Activated gamma-delta T cell treated with anti-CD3 and anti-CD28 coated beads, Interleukin-2, amount 50 U/mL, for 16 hours (primary cell): ENCODE measurements at places on chromosomes 1 and 21.
A peak's percentile ranks its signal among the peaks of the same experiment; 100 is the strongest.

DNA sequence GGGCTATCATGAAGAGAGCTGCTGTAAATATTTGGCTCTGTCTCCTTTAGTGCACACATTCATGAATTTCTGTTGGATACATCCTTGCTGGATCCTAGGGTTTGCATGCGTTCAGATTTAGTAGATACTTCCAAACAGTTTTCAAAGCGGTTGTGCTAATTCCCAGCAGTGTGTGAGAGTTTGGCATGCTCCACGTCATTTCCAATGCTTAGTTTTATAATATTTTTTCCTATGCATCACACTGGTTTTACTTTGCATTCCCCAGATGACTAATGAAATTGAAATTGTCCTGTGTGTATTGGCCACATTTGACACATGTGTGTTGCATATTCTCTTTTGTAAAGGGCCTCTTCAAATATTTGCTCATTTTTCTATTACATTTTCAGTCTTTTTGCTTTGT, 18.5 kb upstream of the AADACL3 start:
- no peak for DNase-seq

DNA sequence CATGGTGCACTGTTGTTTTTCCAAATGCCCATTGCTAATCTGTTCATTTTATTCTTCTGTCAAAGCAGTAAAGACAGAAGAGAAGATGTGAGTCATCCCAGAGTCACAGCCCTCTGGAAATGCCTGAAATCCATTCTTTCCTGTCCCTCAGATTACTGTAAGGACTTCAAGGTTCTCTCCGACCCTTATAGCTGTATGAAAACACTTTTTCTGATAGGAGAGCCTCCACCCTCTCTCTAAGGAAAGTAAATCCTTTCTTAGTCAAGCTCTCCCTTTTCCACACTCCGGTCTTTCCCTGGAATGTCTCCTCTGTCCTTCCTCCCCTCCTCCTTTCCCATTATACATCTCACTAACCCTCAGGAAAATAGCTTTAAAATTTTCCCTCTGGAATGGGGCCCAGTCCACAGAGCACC, 3.5 kb upstream of the PRDX6 start:
- DNase-seq: no peak

DNA sequence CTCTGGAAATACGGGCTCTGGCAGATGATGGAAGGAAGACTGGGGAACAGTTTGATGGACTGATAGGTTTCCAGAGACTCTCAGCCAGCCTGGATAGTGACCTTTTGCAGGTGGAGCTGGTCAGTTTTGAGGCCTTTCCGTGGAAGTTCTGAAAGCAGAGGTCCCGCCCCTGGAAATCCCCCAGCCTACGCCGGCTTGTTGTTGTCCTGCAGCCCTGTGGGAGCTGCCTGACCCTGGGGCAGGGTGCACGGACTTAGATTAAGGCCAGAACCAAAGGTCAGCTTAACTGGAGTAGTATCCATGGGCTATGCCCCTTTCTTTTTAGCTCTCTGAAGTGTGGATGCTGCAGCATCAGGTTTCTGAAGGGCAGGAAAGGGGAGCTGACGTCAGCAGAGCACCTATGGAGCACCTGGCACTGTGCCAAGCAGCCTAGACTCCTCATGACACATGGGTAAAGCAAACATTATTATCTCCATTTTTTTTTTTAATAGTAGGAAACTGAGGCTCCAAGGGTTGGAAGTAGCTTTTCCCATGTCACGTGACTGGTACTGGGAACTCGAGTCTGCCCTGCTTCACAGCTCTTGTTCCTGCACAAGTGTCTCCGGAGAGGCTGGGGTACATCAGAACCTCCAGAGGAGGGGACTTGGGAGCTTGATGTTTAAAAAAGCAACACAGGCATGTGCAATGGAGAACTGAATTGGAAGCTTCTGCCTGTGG, 38.5 kb downstream of the IER5 start:
- DNase-seq: no peak

GRCh38 chr1:54987919-54988705, 7.7 kb downstream of the TMEM61 start:
- DNase-seq: no peak

DNA sequence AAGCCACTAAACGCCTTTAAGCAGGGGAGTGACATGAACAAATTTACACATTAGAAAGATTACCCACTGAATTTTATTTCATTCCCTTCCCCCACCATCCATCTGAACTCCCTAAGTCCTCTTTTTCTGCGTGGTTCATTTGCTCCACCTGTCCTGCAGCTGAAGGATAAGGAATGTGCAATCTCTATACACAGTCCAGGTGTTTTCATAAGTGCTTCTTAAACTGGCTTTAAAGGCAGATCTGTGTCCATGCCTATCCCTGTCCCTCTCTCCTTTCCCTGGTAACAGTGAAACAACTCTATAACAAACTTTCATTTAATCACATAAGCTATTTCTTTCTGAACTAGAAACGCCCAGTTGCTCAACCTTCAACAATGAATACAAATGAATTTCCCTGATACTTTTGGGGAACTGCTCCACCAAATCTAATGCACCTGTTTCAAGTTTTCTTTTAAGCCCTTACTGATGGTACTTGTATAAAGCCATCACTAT, 8.4 kb downstream of the GSTM3 start:
- no peak for DNase-seq

GRCh38 chr21:46080171-46081021, 17.5 kb upstream of the COL6A2 start:
- no peak for DNase-seq

- DNase-seq: no peak
Observed at GRCh38 chr1:212487774-212488435, 55.2 kb downstream of the NENF start.

DNA sequence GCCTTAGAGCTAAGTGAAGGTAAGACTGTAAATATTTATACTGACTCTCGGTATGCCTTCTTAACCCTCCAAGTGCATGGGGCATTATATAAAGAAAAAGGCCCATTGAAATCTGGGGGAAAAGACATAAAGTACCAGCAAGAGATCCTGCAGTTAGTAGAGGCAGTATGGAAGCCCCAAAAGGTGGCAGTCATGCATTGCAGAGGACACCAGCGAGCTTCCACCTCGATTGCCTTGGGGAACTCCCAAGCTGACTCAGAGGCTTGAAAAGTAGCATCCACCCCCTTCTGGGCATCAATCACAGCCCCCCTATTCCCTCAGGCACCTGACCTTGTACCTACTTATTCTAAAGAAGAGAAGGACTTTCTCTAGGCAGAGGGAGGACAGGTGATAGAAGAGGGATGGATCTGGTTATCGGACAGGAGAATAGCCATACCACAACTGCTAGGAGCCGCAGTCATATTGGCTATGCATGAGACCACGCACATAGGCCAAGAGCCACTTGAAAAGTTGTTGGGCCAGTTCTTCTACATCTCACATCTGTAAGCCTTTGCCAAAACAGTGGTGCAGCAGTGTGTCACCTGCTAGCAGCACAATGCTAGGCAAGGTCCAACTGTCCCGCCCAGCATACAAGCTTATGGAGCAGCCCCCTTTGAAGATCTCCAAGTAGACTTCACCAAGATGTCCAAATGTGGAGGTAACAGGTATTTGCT, 19.4 kb downstream of the PLA2G2F start:
- DNase-seq: no peak

GRCh38 chr1:238476841-238477240, 586.1 kb upstream of the ZP4 start:
- DNase-seq: no peak

DNA sequence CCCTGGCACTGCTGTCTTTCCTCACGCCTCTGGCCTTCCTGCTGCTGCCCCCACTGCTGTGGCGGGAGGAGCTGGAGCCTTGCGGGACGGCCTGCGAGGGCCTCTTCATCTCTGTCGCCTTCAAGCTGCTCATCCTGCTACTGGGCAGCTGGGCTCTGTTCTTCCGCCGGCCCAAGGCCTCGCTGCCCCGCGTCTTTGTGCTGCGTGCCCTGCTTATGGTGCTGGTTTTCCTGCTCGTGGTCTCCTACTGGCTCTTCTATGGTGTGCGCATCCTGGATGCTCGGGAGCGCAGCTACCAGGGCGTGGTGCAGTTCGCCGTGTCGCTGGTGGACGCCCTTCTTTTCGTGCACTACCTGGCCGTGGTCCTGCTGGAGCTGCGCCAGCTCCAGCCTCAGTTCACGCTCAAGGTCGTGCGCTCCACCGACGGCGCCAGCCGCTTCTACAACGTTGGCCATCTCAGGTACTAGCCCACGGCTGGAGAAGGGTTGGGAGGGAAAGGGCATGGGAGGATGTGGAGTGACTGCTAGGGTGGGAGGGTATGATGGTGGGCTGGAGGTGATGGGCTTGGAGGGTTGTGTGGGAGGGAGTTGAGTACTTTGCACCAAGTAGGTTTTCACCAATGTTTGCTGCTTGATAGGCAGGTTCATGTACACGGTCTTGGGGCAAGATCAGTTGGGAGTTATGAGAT, 18.9 kb downstream of the VANGL2 start:
- DNase-seq: no peak

DNA sequence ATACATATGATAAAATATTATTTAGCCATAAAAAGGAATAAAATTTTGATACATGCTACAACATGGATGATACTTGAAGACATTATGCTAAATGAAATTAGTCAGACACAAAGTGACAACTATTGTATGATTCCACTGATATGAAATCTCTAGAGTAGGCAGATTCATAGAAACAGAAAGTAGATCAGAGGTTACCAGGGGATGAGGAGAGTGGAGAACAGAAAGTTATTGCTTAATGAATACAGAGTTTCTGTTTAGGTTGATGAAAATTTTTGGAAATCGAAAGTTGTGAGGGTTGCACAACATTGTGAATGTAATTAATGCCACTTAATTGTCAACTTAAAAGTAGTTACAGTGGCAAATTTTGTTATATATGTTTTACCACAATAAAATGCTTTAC, 315.7 kb upstream of the USP25 start:
- no peak for DNase-seq

- DNase-seq: no peak
Observed at GRCh38 chr1:18530587-18531502, 50.1 kb downstream of the KLHDC7A start.

DNA sequence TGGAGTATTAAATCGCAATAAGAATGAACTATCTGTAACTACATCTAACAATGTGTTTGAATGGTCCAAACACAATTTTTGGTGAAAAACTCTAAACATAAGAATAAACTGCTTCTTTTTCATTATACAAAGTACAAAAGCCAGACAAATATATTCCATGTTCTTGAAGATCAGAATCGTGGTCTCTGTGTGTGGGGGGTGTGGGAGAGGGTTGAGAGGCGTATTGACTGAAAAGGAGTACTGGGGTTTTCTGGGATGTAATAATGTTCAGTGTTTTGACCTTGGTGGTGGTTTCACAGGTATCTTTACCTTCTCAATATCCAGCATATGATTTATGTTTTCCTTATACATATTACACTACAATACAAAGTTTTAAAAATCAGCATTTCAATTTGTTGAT, 764 bp upstream of the CFH start:
- no peak for DNase-seq

- DNase-seq: no peak
Observed at GRCh38 chr1:57137980-57138379, 172.2 kb upstream of the C8B start.

DNA sequence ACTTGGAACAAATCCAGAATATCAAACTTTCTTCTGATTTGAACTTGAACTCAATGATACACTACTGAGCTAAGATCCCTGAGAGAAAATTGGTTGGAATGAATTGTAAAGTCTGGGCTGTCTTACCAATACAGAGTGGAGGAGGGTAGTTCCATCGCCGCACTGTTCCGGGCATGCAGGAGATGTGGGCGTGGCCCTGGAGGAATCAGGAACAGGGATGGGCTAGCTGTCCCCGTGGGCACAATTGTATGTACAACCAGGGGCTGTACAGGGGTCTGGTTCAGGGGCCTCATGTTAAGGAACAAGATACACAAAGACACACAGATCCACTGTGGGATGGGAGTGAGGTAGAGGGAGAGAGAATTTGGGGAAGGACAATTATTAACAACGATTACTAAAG, 144.3 kb downstream of the ZSCAN20 start:
- no peak for DNase-seq

DNA sequence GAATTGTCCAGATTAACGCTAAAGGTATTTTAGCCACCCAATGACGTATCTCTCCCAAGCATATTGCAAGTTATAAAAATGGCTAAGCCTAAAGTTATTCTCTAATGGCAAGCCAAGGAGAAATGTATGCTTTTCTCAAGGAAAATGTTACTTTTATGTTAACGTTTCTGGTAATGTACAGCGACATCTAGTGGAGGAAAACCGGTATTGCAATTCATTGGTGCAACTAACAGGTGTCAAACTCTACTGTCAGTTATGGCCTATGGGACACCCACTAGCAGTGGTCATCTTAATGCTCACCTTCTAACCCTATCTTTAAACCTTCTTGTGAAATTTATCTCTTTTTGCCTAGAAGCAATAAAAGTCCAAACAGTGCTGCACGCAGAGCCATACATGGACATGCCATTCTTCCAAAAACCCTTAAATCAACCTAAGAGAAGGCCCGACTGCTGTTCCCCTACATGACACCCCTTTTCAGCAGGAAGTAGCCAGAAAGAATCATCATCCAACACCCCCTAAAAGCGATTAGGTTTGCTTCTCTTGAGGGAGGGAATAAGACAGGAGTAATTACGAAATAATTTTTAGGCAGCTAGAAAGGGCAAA, 68.7 kb upstream of the LRIF1 start:
- DNase-seq: peak; percentile 25

DNA sequence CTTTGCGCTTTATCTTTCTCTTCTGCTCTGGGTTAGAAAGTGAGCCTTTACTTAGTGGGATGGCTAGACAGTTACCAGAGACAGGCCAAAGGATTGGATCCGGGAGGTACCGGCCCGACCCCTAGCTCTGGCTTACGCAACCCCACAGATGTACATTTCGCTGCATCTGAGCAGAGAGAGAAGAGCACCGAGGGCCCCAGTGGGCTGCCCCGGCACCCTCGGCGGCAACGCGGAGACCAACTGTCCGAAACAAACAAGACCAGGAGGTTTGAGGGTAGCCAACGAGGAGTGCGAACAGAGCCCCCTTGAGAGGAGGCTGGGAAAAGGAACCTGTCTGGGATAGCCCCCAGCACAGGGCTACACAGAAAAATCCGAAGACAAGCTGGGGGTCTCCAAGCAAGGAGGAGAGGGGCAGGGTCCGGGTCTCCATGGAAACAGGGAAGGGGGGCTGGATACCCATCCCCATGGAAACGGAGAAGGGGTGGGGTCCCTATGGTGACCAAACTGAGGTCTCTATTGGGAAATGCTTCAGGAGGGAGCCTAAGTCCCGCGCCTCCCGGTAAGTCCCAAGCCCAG, 373 bp downstream of the MTF1 start:
- no peak for DNase-seq

DNA sequence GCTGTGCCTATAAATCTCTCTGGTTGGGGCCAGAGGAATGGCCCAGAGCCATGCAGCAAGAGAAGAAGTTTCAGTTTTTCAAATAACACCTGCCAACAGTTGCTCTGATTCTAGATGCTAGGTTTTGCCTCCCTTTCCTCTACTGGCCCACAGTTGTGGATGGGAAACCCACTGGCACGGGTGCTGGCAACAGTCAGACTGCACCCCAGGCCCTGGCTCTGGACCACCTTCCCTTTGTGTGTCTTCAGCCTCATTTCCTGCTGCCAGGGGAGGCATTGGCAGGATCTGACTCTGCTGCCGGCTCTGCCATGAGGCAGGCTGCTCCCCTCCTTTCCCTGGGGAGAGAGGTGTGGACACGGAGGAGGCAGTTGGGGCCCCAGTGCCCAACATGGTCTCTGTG, 142.0 kb downstream of the IGSF21 start:
- no peak for DNase-seq
